ENCODE measurements at places on chromosomes 3 and 15.

DNA sequence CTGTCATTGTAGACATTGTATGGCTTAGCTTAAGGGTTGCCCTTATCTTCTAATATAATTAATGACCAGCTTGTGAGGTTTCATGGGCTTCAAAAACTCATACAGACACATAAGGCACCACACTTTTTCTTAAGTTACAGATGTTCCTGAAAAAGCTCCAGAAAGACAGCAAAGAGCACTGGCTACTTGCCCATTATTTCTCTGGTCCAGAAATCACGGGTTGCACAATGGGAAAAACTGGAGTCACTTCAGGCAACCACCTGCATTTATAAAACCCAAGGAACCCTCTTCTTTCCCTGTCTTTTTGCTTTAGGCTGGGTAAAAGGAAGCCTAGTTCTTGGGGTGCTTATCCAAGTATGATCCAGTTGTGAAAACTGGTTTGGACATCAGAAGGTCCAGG lies 2.3 kb upstream of the COL6A6 start:
- no peak for DNase-seq

- DNase-seq, result no peak
These were observed 187.9 kb upstream of the UMPS start for GRCh38 chr3:124542214-124542869.

GRCh38 chr3:124014366-124014942 lies 22.5 kb upstream of the ROPN1 start:
- no peak for DNase-seq

DNA sequence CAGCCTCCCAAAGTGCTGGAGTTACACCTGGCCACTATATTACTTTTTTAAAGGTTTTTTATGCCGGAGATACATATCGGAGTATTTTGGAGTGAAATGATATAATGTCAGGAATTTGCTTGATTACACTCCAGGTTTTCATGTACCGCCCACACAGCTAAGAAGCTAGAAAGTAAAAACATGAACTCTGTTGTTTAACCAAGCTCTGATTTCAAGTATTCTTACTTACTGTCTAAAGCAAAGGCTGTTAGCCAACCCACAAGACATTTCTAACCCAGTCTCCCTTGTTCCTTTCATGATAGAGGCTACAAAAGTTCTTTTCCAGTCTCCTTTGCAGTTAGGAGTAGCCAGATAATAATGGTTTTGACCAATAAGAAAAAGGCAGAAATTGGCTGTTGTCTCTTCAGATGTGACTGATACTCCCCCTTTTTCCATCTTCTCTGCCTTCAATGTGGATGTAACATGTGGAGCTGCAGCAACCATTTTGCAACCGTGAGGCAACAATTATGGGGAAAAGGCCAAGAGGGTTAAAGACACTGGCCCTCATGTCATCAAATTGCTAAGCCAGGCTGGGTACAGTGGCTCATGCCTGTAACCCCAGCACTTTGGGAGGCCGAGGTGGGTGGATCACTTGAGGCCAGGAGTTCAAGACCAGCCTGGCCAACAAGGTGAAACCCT lies 6.1 kb upstream of the CP start:
- DNase-seq, result no peak

GRCh38 chr15:25797511-25797935 lies 65.6 kb downstream of the ATP10A start:
- no peak for DNase-seq

- no peak for DNase-seq
These were observed 350.5 kb upstream of the ICE2 start for GRCh38 chr15:60829416-60829815.

GRCh38 chr15:37824717-37825382 lies 109.6 kb upstream of the TMCO5A start:
- DNase-seq, result no peak

All from germinal center (tissue), 1 donor.